ENCODE measurements at places on chromosomes 12 and 14.

GRCh38 chr12:125098676-125099408 is 33.6 kb downstream of the AACS start:
- no peaks in the 10 kb centered on the region for H3K27me3 ChIP-seq
- H3K4me1 ChIP-seq: no peaks in the 10 kb centered on the region
- no peak overlapping the region for H3K27ac ChIP-seq
- no peak for DNase-seq

- H3K4me3 ChIP-seq: no peak overlapping the region
- no peaks in the 10 kb centered on the region for H3K27me3 ChIP-seq
- no peaks in the 10 kb centered on the region for H3K4me1 ChIP-seq
- DNase-seq: peak; percentile 41
Measured at GRCh38 chr14:81516986-81517797, 16.5 kb downstream of the SEL1L start.

DNA sequence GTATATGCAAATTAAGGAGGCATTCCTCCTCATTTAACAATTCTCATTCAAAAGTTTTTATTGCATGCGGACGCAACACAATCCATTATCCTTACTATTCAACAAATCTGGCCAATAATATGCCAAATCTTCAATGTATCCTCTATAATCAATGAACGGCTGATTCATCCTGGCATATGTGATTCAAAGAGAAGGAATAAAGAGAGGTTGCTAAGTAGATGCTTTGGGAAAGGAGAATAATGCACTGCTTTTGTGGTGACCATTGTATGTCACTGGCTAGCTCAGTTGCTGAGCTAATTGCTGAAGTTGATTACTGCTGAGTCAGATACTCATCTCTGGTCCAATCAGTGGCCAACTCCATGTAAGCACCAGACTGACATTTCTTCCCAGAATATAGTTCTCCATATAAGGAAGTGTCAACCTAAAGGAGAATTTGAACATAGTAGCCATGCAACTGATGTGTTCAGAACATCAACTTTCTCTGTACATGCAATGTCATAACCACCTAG is 148.0 kb downstream of the PDZRN4 start:
- H3K27me3 ChIP-seq: no peaks in the 10 kb centered on the region
- no peak for DNase-seq
- no peaks in the 10 kb centered on the region for H3K4me1 ChIP-seq
- H3K4me3 ChIP-seq: no peak overlapping the region
- no peaks in the 10 kb centered on the region for H3K36me3 ChIP-seq

DNA sequence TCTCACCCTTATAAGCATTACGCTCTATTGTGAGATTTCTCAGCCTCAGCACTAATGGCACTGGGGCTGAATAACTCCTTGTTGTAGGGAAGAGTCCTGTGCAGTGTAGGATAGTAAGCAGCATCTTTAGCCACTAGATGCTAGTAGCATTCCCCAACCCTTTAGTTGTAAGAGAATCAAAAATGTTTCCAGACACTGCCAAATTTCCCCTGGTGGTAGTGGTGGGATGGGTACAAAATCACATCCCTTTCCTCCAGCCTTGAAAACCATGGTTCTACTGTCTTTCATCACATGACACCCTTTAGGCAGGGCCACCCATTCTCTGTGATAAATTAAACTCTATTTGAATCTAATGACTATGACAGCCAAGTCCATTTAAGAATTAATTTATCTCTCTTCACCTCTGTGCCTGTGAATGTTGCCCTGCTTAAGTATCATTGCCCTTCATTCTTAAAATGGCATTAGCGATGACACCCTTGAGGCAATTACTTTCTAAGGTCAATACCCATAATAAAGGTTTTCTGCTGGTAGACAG is 199.4 kb downstream of the ANO4 start:
- H3K27ac ChIP-seq: no peak overlapping the region
- no peaks in the 10 kb centered on the region for H3K4me1 ChIP-seq
- no peak overlapping the region for H3K4me3 ChIP-seq
- DNase-seq: no peak

Measured in astrocyte (in vitro differentiated cells and primary cell).